Fibroblast of the aortic adventitia (primary cell): ENCODE measurements at places on chromosomes 1 and 21. TPM values are rescaled to one million over a fixed set of nuclear protein-coding genes. Genes with fewer than 3 reads are reported as not detected.

The AMY2A gene
- not detected in 2 replicates for total RNA-seq

DNA sequence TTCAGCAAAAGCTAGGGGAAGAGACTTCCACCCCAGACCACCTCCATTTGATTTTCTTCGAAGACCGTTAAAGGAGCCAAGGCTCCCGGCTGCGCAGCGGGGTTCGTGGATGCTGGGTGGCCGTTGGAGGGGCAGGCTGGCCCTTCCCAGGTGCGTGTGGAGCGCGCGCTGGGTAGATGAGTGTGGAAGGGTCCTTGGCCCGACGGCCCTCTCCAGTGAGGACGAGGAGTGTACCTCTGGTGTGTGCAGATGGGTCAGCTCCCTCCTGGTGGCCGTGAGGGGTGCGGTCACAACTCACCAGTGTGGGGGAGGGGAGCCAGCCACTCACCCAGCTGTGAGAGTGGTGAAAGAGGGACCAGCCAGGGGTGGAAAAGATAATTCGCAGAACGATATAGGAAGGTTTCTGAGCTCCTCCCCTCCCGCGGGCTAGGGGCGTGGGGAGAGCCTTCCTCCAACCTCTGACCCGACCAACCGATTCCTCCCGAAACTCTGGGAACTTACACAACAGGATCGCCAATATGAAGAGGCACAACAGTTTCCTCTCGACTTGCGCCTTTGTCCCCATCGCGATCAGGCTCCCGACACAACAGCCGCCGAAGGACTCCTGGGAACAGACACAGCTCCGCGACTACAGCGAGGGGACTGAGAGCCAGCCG lies at the start of gene F11R:
TSS of gene F11R (minus strand) at position 644 of the 656 bp plus-strand sequence. CDS start at position 565, 79 bp downstream.
- no peak for DNase-seq

The DTL gene
- 1.5 and 47.7 TPM in 2 replicates for total RNA-seq

DNA sequence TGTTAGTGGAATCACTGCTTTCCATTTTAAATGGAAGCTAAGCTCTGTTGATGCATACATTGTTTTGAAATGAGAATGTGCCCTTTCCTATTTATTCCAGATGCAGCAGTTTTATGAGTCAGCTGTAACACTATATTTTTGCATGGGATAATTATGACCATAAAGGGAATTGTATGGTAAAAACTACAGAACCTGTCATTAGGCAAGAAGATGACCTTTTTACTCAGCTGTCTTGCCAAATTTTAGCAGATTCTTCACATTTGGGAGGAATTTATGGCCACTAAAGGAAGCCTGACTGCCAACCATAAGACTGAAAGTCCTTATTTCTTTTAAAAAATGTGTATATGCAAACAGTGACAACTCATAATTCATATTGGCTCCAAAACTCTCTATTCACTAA lies 356.3 kb upstream of the PRMT6 start:
- peak; percentile 55 for DNase-seq

The ERICH3 gene
- total RNA-seq = not detected in 2 replicates

DNA sequence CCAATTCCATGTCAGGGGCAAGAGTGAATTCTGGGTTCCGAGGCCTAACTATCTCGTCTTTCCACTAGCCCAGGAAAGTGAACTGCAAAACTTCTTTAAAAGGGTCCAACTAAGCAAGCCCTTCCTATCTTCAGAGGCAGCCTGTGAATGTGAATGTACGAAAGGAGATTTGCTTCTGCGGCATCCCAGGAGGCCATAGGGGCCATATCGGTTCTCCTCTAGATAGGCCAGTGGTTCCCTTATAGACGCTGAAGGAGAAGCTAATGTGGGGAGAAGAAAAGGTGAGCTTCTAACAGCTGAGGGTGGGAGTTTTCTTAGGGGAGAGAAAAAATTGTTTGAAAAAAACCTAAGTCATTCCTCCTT lies 128.0 kb upstream of the C1orf174 start:
- no peak for DNase-seq

The CFHR3 gene
- not detected in 2 replicates for total RNA-seq

- no peak for DNase-seq
Measured at GRCh38 chr1:88701275-88701674, 17.2 kb downstream of the PKN2 start.

DNA sequence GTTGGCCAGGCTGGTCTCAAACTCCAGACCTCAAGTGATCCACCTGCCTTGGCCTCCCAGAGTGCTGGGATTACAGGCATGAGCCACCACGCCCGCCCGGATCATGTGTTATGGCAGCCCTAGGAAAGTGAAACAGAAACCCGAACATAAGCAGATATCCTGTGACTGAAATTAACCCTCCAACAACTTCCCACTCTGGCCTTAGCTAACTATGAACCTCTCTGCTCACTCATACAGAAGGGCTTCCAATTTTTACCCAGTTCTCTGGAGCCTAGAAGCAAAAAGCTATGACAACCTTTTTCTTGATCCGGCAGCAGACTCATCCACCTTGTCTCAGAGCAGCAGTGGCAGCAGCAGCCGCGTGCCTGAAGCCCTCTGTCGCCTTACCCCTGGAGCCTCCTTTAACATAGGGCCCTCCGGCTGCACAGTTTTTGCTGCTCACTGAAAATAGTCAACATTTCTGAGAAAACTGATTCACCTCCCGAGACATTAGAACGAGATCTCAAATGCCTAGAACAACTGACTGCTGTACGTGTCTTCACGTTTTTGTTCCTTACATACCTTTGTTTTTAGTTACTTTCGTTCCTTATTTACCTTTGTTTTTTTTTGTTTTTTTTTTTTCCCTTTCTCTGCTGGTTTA lies 9.3 kb downstream of the CBR1 start:
- no peak for DNase-seq

The SLC35E2B gene
- total RNA-seq = 37.6 and 54.8 TPM in 2 replicates

The HMGN2 gene
- total RNA-seq = 161 and 225 TPM in 2 replicates

GRCh38 chr21:34204481-34205439 lies 131.4 kb downstream of the MRPS6 start:
- no peak for DNase-seq

DNA sequence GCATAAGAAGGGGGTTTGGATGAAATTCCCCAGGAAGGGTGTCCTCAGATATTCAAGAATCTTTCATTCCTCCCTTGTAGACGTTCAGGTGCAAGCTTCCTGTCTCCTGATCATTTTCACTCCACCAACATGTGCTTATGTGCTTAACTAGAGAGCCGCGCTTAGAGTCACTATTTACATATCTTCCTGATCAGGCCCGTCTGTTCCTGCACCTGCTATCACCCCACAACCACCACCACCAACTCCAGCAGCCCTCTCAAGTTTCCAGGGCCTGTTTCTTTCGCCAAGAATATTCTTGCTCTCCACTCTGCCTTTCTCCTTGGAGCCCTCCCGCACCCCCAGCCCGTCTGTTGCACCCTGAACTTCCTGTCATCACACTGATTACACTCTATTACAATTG lies 113.4 kb downstream of the SPSB1 start:
- no peak for DNase-seq

- no peak for DNase-seq
Measured at GRCh38 chr1:233908092-233908491, 3.6 kb downstream of the SLC35F3 start.

The ACP6 gene
- 2.9 and 3.5 TPM in 2 replicates for total RNA-seq

GRCh38 chr1:12230549-12231275 lies 882 bp downstream of the VPS13D start:
- DNase-seq = no peak

GRCh38 chr1:3740752-3741151 lies 11.5 kb upstream of the CCDC27 start:
- no peak for DNase-seq

The DENND2D gene
- 2.9 and 3.0 TPM in 2 replicates for total RNA-seq

The ZSWIM5 gene
- 0.49 and 4.7 TPM in 2 replicates for total RNA-seq

DNA sequence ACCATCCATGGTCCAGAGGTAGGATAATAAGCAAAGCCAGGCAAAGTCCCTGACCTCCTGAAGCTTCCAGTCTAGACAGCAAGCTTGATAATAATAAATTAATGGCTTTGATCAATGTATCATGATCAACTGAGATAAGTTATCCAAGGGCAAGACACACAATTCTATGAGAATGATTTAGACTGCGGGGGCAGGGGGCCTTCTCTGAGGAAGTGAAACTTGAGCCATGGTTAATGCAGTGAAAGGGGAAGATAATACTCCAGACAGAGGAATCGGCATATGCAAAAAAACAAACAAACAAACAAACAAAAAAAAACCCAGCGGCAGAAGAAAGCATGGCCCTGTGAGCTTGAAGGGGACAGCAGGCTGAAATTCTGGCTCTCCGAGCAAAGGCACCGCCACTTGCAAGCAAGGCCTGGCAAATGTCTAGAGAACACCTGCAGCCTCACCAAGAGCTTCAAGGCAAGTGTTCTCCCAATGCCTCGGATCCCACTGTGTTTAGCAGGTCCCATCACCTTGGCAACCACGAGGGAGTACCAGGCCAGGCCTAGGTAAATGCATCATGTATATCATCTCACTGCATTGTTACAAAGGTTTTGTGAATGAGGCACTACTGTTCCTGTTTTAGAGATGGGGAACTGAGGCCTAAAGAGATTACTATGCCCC lies 24.9 kb downstream of the CSMD2 start:
- DNase-seq = no peak

DNA sequence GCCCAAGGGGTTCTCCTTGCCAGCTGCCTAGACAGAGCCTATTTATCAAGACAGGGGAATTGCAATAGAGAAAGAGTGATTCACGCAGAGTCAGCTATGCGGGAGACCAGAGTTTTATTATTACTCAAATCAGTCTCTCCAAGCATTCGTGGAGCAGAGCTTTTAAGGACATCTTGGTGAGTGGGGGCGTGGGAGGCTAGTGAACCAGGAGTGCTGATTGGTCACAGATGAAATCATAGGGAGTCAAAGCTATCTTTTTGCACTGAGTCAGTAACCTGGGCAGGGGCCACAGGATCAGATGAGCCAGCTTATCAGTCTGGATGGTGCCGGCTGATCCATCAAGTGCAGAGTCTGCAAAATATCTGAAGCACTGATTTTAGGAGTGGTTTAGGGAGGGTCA lies 64.8 kb upstream of the MRPS6 start:
- peak; percentile 47 for DNase-seq

The CERS2 gene
- total RNA-seq = 26.1 and 138 TPM in 2 replicates

GRCh38 chr1:3320246-3321152 lies 134.0 kb upstream of the ARHGEF16 start:
- no peak for DNase-seq

DNA sequence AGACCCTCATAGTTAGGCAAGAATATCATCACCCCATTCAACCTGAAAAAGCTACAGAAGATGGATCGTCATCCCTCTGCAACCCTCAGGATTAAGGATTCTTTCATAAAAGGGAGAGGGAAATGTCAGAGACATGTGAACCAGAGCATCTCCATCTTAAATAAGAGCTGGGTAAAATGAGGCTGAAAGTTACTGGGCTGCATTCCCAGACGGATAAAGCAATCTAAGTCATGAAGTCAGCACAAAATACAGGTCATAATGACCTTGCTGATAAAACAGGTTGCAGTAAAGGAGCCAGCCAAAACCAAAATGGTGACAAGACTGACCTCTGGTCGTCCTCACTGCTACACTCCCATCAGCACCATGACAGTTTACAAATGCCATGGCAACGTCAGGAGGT lies 22.6 kb downstream of the PRDX6 start:
- no peak for DNase-seq

DNA sequence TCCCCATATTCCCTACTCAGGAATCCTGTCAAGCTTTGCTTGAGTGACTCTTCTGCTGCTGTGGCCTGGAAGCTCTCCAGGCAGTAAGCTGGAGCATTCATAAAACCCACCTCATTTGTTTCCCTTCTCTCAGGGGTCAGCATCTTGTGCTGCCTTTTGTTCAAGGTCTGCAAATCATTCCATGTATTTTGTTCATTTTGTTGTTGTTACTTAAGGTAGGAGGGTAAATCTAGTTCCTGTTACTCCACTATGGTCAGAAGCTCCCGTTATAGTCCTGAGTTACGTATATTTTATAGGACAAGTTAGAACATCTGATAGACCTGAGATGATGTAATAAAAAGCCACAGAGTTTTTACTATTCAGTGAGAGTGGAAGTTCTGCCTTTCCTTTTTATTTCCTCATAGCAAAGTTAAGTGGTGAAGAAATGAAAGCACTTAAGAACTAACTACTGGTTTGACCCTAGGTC lies 9.9 kb downstream of the SYNJ1 start:
- no peak for DNase-seq
